ENCODE measurements at places on chromosomes 7 and 10. TPM values are rescaled to one million over a fixed set of nuclear protein-coding genes. Genes with fewer than 3 reads are reported as not detected.

The PURB gene
- 18.0 TPM for total RNA-seq

The NEUROG3 gene
- not detected for total RNA-seq

The ADRA2A gene
- 6.5 TPM for total RNA-seq

The CPA2 gene
- total RNA-seq: not detected

GRCh38 chr10:113132591-113133121, 182.6 kb downstream of the TCF7L2 start:
- H3K36me3 ChIP-seq: no peaks in the 10 kb centered on the region
- peaks cover 35% of the 10 kb centered on the region for H3K4me1 ChIP-seq
- H3K27ac ChIP-seq: no peak overlapping the region
- no peak for DNase-seq
- H3K27me3 ChIP-seq: no peaks in the 10 kb centered on the region
- no peak overlapping the region for H3K4me3 ChIP-seq

GRCh38 chr7:44102846-44103565, 1.1 kb upstream of the AEBP1 start:
- H3K27me3 ChIP-seq: no peaks in the 10 kb centered on the region
- peaks cover 6% of the 10 kb centered on the region for H3K36me3 ChIP-seq
- DNase-seq: no peak
- no peak overlapping the region for H3K4me3 ChIP-seq
- H3K4me1 ChIP-seq: peaks cover 74% of the 10 kb centered on the region

The LEP gene
- total RNA-seq: not detected

Measured in thoracic aorta (tissue), 2 donors.